A172 (cell line): ENCODE measurements at places on chromosomes 5 and 9. TPM values are rescaled to one million over a fixed set of nuclear protein-coding genes. Genes with fewer than 3 reads are reported as not detected.

- no peak for DNase-seq
These were observed 36.7 kb downstream of the NFIB start for GRCh38 chr9:14277244-14277643.

The TRPM6 gene
- 0.05 and 0.17 TPM in 2 replicates for total RNA-seq

The CDC20B gene
- 0.07 TPM in 1 of 2 replicates, not detected in the other for total RNA-seq

DNA sequence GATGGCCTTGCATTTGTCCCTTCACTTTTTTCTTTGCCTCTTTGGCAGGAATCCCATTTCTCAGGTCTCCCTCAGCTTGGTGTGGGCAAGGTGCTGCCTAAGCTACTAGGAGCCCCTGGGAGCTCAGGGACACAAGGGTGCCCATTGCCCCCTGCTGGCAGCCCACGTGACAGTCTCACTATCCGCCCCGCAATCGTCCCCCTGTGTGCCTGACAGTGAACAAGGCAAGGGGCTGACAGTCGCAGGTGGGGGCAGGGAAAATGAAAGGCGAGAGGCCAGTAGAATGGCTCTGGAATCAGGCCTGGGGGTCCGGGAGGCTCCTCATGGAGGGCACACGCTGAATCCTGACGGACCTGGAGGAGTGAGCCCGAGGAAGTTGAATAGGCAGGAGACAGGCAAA, 2.0 kb upstream of the PCDH12 start:
- no peak for DNase-seq

DNA sequence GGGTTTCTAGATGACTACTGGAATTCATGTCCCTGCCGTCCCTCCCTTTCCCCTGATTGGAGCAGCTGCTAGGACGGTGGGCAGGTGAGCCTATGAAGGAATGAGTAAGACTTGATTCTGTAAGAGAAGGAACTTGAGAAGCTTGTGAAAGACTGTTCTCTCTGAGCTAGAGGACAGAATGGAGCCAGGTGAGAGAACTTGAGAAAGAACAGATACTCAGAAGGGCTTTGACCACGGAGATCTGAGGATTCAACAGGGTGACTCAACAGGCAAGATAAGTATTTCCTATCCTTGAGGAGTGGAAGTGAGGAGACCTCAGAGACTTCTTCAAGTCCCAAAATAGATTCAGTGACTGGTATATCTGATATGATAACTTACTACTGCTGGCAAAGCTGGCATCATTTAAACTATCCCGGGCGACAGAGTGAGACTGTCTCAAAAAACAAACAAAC, 41.9 kb downstream of the HSDL2 start:
- DNase-seq: no peak

The CCDC183 gene
- total RNA-seq: 0.45 and 0.55 TPM in 2 replicates

The IRX2 gene
- not detected in 2 replicates for total RNA-seq

DNA sequence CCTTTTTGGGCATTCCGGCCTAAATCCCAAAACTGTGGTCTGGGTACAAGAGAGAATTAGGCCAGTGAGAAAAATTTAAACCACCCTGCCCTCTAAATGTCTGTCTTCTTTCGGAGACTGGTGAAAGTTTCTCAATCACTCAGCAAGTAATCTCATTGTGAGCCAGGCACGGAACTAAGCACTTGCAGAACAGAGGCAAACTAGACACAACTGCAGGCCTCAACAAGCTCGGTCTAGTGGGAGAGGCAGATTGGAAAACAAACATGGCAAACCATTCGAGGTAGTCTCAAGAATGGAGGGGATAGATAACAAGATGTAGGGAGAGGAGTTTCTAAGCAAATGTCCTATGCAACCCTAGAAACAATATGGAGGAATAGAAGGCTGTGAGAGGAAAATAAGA, 8.9 kb upstream of the C5orf58 start:
- no peak for DNase-seq

DNA sequence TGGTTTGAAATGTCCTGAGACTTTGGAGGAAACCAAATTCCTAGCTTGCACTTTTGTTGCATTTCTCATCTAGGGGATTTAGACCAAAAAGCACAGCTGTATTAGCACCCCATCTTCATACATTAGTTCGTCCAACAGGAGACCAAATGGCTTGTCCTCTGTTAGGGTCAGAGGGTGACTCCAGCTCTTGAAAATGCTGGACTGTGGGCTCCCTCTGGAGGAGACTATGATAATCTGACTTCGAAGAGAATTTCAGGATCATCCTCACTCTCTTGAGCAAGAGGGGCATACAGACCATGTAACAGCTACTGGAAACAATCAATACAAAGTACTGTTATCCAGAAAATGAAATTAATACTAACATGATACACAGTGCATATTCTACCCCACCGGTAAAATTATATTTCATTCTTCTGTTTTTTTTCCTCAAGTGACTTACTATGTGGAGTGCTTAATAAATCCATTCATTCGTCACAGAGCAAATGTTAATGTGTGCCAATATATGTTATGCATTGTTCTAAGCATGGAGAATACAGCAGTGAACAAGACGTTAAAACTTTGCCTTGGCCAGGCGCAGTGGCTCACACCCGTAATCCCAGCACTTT, 63.7 kb upstream of the PPP2CA start:
- peak; percentile 72 for DNase-seq

- no peak for DNase-seq
These were observed 21.6 kb downstream of the KLF9 start for GRCh38 chr9:70392850-70393249.

GRCh38 chr5:76717222-76718083, 1.5 kb downstream of the F2R start:
- DNase-seq: no peak

The TAF1L gene
- total RNA-seq: 0.02 and 0.05 TPM in 2 replicates

DNA sequence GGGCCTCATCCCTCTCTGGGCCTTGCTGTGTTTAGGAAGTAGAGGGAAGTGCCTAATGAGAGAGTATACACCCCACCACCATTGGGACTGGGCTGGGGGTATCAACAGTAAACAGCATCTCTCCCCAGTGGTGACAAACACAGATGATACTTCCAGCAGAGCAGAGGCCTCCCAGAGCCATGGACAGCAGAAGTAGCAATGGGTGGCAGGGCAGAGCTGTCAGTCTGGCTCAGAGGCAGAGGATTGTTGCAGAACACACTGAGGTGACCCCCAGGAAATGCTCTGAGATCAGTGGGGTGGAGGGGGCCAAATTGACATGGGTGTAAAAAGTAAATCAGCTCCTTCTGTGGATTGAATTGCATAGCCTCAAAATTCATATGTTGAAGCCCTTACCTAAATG, 12.1 kb upstream of the P4HA2 start:
- DNase-seq: no peak

The CYSRT1 gene
- 5.1 and 5.4 TPM in 2 replicates for total RNA-seq

The ZNF354B gene
- 8.8 and 10.0 TPM in 2 replicates for total RNA-seq

The CER1 gene
- not detected in 2 replicates for total RNA-seq

GRCh38 chr9:108650826-108651225, 205.0 kb downstream of the ACTL7B start:
- no peak for DNase-seq

DNA sequence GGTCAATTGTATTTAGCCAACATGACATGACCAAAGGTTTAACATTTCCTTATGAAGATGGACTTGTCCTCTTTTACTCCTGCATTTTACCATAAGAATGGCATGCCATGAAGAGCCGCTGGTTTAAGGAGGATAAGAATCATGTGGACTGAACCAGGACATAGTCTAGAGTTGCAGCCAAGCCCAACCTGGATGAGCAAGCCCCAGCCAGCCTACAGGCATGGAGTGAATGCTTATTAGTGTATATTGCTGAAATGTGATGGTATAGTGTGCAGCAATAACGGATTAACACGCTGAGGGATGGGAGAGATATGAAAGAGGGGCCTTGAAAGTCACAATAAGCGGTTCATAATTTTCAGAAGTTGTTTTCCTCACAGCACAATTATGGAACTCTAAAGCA, 523.2 kb downstream of the NTRK2 start:
- no peak for DNase-seq

The PCDHB12 gene
- 0.69 and 2.5 TPM in 2 replicates for total RNA-seq

- DNase-seq: no peak
These were observed 152.4 kb upstream of the RAPGEF1 start for GRCh38 chr9:131892162-131892707.

The PCDHB3 gene
- total RNA-seq: 19.9 and 22.0 TPM in 2 replicates

GRCh38 chr5:134543820-134544614, 18.5 kb downstream of the JADE2 start:
- no peak for DNase-seq

GRCh38 chr5:52707616-52708015, 80.1 kb upstream of the ITGA1 start:
- no peak for DNase-seq

- DNase-seq: no peak
These were observed 271.9 kb downstream of the SLIT3 start for GRCh38 chr5:169029037-169029436.

The LAMC3 gene
- 1.0 and 1.4 TPM in 2 replicates for total RNA-seq

GRCh38 chr5:6759401-6759800, 46.2 kb downstream of the TENT4A start:
- DNase-seq: peak; percentile 55

DNA sequence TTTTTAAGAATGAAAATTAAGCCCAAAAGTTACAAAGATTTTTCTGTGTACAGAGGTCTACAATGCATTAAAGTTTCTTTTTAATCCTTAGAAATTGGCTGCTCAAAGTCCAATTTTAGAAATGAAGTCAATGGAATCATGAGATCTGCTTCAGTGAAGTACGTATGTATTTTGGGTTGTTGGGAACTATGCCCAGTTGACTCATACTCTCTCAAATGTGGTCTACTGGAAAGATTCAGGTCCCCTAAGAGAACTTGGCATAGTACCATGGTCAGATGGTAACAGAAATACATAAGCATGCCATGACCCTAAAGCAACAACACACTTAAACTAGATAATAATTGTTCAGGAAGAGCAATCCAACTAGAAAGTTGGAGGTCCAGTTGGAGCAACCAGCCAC, 23.0 kb downstream of the FBLL1 start:
- peak; percentile 60 for DNase-seq

GRCh38 chr9:105251133-105251532, 6.7 kb downstream of the SLC44A1 start:
- no peak for DNase-seq

The MTREX gene
- 91.4 and 119 TPM in 2 replicates for total RNA-seq

DNA sequence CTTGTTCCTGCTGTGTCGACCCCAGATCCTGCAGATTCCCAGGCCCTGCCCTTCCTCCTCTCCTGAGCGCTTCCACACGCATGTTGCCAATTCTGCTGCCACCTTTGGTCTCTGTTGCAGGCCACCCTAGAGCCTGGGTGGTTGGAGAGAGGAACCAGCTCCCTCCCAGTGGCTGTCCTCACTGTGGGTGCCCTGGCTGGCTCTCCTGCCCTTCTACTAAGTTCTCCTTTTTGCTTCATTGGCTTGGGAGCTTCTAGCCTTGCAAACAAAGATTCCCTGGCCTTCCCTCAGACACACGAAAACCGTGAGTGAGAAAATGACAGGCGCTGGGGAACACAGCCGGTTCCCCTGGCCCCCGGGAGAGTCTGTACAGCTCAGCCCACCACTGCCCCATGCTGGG, 14.2 kb upstream of the NCS1 start:
- DNase-seq: no peak

- no peak for DNase-seq
These were observed 86.1 kb downstream of the EDIL3 start for GRCh38 chr5:84298628-84299027.

The PTAR1 gene
- total RNA-seq: 53.3 and 54.2 TPM in 2 replicates

GRCh38 chr9:69047371-69047770, 11.8 kb downstream of the FXN start:
- peak; percentile 13 for DNase-seq

- no peak for DNase-seq
These were observed 215.5 kb upstream of the ACTBL2 start for GRCh38 chr5:57698086-57698485.

The GPBP1 gene
- total RNA-seq: 85.3 and 117 TPM in 2 replicates

- DNase-seq: no peak
These were observed 611.2 kb downstream of the NR2F1-AS1 start for GRCh38 chr5:92969781-92970237.

DNA sequence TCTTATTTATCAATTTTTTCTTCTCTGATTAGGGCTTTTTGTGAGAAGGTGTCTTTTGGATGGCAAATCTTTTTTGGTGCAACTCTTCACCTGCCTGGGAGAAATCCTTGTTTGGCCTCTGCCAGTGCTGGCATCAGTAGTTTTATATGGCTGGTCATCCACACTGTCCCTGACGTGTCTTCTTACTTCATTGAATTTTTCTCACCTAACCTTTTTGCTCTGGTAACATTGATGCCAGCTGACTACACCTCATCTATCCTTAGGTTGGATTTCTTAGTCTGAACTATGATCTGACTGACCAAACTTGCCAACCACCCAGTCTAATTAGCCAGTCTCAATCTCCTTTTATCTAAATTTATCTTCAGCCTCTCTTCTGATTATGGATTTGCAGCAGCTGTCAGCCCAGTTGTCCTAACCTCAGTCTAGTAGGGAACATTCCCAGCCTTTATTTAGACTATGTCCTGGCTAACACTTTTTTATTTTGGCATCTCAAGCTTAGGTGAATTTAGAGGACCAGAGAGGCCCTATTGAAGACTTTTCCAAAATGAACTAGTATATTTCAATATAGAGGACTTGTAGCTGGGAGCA, 10.6 kb upstream of the TMEM38B start:
- DNase-seq: no peak

GRCh38 chr5:130571076-130571475, 594.0 kb downstream of the HINT1 start:
- DNase-seq: no peak

GRCh38 chr5:8844206-8844605, 701.7 kb downstream of the SEMA5A start:
- DNase-seq: no peak

The PCDHB10 gene
- 3.9 and 7.1 TPM in 2 replicates for total RNA-seq

DNA sequence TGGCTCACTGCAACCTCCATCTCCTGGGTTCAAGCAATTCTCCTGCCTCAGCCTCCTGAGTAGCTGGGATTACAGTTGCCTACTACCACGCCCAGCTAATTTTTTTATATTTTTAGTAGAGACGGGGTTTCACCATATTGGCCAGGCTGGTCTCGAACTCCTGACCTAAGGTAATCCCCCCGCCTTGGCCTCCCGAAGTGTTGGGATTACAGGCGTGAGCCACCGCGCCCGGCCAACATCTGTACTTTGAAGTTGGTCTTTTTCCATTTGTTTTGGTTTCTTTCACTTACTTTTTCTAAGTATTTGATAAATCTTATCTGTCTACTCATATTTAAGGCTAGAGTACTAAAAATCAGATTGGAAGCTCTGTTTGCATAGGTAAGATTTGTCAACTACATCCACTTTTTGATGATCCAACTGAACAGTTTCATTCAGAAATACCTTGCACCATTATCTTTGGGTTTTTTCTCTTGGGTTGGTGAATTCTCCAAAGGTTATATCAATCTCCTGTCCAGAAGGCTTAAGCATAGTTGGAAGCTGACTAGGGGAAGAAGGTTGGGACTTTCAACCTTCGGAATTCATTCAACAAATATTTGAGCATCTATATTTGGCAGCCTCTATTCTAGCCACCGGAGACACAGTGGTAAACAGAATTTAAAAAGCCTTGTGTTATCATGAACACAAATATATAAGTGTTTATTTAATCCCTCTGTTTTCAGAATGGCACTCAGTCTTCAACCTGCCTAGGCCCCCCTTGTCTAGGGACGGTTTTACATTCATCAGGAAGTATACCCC, 489.1 kb downstream of the RAB3C start:
- DNase-seq: no peak
